ENCODE measurements at places on chromosomes 4 and X. TPM values are rescaled to one million over a fixed set of nuclear protein-coding genes. Genes with fewer than 3 reads are reported as not detected.

DNA sequence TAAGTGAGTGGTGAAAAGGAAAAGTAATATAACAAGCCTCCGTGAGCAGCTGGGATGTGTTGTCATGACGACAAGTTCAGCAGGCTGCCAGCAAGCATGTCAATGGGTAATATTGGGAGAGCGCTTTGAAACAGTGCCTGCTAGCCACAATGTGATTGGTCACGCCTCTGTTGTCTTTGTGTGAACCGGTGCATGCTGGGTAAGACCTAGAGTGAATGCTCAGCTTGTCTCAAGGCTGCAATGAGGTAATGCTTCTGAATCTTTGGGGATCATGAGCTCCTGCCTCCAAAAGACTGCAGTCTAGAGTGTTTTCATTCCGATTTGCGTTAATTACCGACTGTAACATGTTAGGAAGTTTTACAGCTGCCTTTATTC is 54.9 kb downstream of the STOX2 start:
- no peaks in the 10 kb centered on the region for H3K27me3 ChIP-seq
- H3K36me3 ChIP-seq, result no peaks in the 10 kb centered on the region
- no peak for DNase-seq
- peaks cover 5% of the 10 kb centered on the region for H3K4me1 ChIP-seq

GRCh38 chr4:2082118-2082517 is 23.0 kb downstream of the NAT8L start:
- no peaks in the 10 kb centered on the region for H3K36me3 ChIP-seq
- no peak overlapping the region for H3K4me3 ChIP-seq
- no peaks in the 10 kb centered on the region for H3K27me3 ChIP-seq
- no peak for DNase-seq

GRCh38 chr4:100130491-100130890 is 59.8 kb downstream of the DDIT4L start:
- no peaks in the 10 kb centered on the region for H3K36me3 ChIP-seq
- no peaks in the 10 kb centered on the region for H3K4me1 ChIP-seq
- H3K27ac ChIP-seq, result no peak overlapping the region

GRCh38 chr4:151957153-151957552 is 196.3 kb upstream of the GATB start:
- H3K36me3 ChIP-seq, result no peaks in the 10 kb centered on the region
- no peaks in the 10 kb centered on the region for H3K27me3 ChIP-seq
- DNase-seq, result no peak
- no peak overlapping the region for H3K27ac ChIP-seq

The PABPC5 gene
- 1.6 TPM for total RNA-seq

The UGT2B15 gene
- not detected for total RNA-seq

All from lower lobe of right lung (tissue), 2 donors.